HFF-Myc (cell line): ENCODE measurements at places on chromosomes 13 and 19.

DNA sequence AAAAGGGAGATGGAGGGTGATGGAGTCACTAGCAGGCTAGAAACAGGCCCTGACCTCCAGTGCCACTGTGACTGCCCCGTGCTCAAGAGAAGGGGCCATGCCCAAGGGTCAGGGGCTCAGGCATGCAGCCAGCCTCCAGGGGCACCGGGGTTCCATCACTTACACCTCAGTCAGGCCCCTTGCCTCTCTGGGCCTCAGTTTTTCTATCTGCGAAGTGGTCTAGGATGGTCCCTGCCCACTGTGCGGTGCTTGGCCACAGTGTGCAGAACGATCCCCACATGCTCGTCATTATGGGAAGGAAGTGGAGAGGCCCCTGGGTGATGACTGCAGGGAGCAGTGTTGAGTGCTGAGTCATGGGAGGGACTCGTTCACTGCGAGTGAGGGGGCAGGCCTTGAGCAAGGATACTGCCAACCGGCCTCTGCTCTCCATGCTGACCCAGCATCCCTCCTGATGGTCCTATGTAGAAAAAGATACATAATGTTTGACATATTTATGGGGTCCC is 23.1 kb downstream of the TMED1 start:
- DNase-seq = peak; percentile 91

GRCh38 chr13:49421391-49421790 is 22.5 kb downstream of the CAB39L start:
- DNase-seq = no peak

GRCh38 chr13:108595436-108596274 is 33.8 kb upstream of the MYO16 start:
- DNase-seq = no peak

DNA sequence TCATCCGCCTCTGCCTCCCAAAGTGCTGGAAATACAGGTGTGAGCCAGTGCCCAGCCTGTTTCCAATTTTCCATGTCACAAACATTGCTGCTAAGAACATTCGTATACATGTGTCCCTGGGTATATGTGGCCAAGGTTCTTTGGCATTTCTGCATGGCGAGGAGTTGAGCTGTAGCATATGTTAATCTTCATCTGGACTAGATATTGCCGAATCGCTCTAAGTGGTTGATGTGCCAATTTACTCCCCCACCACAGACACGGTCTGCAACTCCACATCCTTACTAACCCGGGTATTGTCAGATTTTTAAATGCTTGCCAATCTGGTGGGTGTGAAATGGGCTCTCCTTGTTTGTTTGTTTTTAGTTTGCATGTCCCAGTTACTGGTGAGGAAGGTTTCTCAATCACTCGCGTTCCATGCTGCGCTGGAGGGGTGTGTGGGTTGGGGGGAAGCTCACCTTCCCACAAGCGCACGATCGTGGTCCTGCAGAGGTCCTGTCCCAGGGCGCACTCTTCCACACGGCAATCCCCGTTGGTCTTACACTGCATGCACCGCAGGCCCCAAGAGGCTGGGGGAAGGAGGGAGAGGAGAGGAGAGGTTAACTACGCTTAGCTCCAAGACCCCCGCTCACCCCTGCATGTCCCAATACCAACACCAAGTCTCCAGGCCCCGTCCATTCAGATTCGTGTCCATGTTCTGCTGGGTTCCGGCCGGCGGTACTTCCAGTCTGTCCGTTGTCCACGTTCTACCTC is 2.7 kb downstream of the PLAUR start:
- DNase-seq = no peak

- DNase-seq = no peak
Observed at GRCh38 chr13:101398191-101398590, 18.1 kb downstream of the NALCN start.

DNA sequence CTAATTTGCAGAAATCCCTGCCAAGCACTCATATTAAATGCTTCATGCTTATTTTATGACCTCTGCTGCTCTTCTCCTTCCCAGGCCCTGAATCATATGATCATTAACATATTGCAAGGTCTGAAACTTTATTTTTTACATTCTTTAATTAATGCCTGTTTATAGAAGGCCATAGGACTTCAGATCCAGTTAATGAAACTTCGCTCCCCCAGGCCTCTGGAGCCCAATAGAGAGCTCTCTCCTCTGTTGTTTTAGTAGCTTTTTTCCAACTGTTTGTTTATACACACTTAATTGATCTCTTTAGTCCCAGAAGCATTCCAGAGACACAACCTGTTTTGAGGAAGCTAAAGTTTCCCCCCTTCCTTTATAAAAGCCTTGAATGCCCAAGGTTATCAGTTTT is 68.3 kb downstream of the DACH1 start:
- no peak for DNase-seq

DNA sequence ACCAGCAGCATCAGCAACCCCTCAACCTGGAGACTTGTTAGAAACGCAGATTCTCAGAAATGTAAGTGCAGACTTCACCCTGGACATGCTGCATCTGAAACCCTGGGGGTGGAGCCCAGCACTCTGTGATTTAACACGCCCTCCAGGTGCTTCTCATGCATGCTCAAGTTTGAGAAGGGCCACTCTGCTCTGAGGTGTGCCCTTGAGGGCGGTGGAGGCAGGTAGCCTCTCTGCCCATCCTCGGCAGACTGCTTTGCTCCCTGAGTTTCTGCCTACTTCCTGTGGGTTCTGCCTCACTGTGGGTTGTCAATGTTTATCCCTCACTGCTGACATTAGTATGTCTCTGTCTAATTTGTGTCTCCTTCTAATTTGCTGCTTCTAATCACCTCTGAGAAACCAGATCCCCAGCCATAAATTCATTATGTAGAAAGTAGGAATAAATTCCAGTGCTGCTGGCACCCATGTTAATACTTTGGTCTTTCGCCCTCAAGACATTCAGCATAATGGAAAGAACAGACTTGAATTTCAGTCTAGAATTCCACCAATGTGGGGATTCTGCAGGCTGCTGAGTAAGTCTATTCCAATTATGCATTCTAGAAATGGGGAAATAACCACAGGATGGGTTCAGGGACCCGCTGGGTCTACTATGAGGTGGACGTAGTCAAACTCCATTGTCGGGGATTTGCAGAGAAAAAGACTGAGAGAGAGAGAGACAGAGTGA is 51.3 kb upstream of the CYSLTR2 start:
- no peak for DNase-seq

GRCh38 chr13:32837973-32838927 is 178.0 kb upstream of the KL start:
- no peak for DNase-seq

GRCh38 chr19:2703691-2704216 is 1.3 kb upstream of the GNG7 start:
- DNase-seq = no peak

- DNase-seq = no peak
Observed at GRCh38 chr19:29831686-29832085, 19.9 kb downstream of the CCNE1 start.

GRCh38 chr13:40341501-40341900 is 324.9 kb downstream of the FOXO1 start:
- DNase-seq = no peak

DNA sequence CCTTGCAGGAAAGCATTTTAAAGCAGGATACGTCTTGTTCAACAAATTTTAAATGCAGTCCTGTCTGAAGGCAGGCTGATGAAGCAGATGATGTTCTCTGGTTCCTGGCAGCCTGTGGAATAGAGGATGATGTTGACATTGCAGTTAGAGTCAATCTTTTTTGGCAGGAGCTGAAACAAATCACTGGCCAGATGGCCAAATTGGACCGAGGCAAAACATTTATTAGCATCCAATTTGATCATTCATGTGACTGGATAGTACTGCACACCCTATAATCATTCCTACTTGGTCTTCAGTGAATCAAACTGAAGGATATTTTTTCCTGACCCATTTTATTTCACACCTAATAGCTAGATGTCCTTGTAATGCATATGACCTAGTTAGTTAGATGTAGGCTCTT is 172.2 kb upstream of the SLC10A2 start:
- DNase-seq = no peak

DNA sequence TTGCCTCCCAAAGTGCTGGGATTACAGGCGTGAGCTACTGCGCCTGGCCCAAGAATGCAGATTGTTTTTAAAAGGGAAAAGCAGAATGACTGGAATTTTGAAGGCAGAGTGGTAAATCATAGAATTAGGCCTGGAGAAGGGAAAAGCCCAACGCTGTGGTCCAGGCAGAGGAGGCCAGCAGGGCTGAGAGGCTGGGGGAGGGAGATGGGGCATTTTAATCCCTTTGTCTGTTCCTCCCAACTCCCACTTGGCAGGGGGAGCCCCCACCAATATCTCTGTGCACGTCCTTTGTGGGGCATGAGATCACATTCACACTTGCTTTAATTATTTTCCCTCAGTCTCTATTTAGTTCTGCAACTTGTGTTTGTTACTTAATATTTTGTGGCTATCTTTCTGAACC is 54.4 kb upstream of the RANBP3 start:
- no peak for DNase-seq

DNA sequence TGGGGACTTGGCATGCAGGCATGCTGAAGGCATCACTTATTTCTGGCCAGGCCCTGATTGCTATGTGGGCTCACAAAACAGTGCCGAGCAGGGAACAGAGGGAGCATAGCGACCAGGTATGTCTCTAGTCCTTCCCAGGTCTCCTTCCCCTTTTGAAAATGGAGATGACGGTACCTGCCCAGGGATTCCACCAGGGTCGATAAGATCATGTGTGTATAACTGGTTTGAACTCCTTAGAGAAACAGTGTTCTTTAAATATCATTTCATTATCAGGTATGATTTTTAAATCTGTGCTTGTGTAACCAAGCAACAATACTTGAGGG is 280.6 kb downstream of the FOXO1 start:
- DNase-seq = no peak

DNA sequence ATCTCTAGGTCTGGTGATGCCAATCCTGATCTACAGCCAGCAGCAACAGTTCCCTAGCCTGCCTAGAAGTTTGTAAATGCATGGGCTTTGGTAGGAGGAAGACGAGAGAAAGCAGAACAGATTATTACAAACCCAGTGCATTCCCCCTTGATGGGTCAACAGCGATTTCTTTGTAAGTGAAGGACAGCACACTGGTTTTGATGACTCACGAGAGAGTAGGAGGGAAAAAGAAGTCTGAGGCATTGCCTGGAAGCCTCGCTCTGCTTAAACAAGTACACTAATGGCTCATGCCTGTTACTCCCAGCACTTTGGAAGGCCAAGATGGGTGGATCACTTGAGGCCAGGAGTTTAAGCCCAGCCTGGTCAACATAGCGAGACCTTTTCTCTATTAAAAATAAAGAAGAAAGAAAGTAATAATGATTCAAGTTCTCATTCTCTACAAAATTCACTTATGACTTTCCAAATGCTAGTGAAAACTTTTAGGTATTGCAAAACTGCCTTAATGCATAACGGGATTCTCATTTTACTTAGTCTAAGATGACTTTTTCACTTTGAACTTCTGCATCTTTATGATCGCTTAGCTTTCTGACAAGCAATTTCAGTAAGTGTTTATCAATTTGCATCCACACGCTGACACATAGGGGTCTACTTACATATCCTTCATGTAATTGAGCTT is 47.7 kb upstream of the USPL1 start:
- DNase-seq = peak; percentile 59
